Osteoblast (primary cell): ENCODE measurements at places on chromosomes 7 and 10. TPM values are rescaled to one million over a fixed set of nuclear protein-coding genes. Genes with fewer than 3 reads are reported as not detected.
A peak's percentile ranks its signal among the peaks of the same experiment; 100 is the strongest.

DNA sequence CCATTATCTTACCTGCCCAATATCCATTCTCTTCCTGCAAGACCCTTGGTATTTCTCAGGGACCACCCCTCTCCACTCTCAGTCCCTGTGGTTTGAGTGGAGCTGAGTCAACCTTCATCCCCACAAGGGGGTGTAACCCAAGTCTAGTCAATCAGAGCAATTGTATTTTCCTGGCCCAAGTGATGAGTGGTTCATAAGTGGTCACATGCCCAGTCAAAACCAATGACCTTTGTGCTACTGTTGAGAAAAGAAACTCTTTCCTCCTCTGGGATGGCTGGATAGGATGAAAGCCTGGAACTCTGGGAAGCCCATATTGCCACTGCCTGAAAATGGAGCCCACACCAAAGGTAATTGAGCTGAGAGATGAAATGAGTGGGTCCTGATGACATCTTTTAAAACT, 93.6 kb downstream of the SNX10 start:
- peaks cover 8% of the 10 kb centered on the region for H3K27me3 ChIP-seq
- no peak for DNase-seq
- H3K36me3 ChIP-seq = no peaks in the 10 kb centered on the region
- no peak overlapping the region for H3K27ac ChIP-seq

GLI3 gene
- 10.9 and 11.9 TPM in 2 replicates for total RNA-seq

DNA sequence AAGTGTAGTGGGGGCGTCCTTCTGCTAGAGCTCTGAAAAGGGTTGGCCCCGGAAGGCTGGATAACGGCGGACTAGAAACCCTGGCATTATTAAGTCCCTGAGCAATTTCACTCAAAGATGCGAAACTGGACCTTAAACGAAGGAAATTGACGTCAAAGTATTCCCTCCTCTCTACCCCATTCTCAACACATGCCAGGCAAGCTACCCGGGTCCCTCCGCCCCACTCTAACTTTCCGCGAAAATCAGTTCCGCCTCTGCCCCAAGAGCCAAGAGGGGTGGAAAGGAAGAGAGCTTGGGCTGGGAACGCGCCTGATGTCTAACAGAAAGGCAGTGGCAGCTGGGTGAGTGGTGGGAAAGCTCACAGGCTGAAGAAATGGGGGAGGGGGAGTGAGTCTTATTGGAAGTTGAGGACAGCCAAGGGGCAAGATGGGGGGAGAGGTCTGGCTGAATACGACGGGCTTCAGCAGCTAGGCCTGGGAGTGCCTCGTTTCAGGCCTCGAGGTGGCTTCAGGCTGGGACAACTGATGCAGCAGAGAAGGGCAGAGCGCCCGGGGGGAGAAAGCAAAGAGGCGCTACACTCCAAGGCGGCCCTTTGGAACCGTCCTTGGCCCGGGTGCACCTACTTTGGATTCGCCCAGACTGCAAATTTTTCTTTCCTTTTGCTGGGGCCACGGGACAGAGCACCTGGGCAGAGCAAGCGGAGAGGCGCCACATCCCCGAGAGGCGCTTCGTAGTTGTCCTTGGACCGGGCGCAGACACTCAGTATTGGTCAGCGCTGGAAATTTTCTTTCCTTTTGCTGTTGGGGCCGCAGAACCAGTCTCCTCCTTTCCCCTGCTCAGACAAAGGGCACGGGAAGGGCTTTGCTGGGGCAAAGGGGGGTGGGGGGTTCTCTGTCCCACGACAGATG, 2.0 kb upstream of the FEZF1 start:
- no peaks in the 10 kb centered on the region for H3K4me1 ChIP-seq
- H3K27ac ChIP-seq = no peak overlapping the region
- H3K4me3 ChIP-seq = no peak overlapping the region

DNA sequence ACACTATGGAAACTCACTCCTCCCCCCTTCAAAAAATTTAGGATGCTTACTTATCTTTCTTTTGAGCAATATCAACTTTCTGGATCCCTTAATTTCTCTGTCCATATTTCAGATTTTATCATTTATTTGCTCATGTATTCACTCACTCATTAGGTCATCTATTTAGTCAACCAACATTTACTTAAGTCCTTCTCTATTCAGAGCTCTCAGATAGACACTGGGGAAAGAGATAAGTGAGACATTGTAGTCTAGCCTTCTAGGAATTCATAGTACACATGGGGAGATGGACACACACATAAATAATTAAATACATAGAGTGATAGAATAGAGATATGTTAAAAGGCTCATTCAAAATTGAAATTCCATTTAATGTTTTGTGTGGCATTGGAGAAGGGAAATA, 9.2 kb downstream of the CPN1 start:
- H3K27ac ChIP-seq = no peak overlapping the region
- peaks cover 8% of the 10 kb centered on the region for H3K27me3 ChIP-seq
- H3K36me3 ChIP-seq = no peaks in the 10 kb centered on the region
- no peak for DNase-seq

MUC12 gene
- total RNA-seq = under 0.01 and 0.59 TPM in 2 replicates

DNA sequence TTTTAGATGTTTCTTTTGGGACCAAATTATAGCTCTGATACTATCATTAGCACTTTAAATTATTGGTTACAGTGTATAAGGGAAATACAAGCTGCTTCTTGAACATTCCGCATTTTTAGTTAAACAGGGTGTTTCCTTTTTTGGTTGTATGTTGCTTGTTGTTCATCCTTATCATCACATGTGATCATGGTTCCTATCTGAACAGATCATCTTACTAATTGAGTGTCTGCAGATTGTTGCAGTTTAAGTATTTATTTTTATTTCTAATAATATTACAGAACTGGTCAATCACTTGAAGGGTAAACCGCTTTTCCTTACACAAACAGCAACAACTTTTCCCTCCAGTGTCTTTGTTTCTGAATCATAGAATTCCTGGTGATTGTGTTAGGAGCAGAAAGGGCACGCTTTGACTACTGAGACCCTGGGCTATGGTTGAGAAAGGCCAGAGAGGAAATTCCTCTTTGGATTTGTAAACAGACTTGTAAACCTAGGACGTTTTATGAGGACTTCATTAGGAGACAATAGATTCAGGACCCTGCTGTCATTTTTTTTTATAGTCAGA, 37.2 kb downstream of the CHN2 start:
- DNase-seq = no peak
- no peaks in the 10 kb centered on the region for H3K4me1 ChIP-seq
- no peak overlapping the region for H3K27ac ChIP-seq
- H3K36me3 ChIP-seq = no peaks in the 10 kb centered on the region
- H3K4me3 ChIP-seq = no peak overlapping the region

GRCh38 chr10:92799568-92799967, 48.8 kb upstream of the EXOC6 start:
- no peaks in the 10 kb centered on the region for H3K27me3 ChIP-seq
- H3K4me3 ChIP-seq = no peak overlapping the region
- no peak for DNase-seq
- H3K27ac ChIP-seq = no peak overlapping the region
- H3K36me3 ChIP-seq = no peaks in the 10 kb centered on the region
- no peaks in the 10 kb centered on the region for H3K4me1 ChIP-seq

DNA sequence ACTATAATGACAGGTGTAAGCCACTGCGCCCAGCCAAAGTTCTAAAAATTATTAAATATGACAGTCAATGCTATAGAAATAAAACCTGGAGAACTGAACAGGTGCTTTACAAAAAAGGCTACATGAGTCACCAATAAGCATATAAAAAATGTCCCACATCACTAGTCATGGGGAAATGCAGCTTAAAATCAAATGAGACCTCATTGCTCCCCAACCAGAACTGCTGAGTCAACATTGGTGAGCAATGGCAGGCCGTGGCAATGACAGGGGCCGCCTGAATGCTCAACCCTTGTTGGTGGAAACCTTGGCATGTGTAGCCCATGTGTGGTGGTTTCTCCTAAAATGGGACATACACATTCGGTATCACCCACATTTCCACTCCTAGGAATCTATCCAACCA, 352.3 kb upstream of the KLF6 start:
- no peaks in the 10 kb centered on the region for H3K27me3 ChIP-seq
- DNase-seq = no peak
- H3K27ac ChIP-seq = no peak overlapping the region

DNA sequence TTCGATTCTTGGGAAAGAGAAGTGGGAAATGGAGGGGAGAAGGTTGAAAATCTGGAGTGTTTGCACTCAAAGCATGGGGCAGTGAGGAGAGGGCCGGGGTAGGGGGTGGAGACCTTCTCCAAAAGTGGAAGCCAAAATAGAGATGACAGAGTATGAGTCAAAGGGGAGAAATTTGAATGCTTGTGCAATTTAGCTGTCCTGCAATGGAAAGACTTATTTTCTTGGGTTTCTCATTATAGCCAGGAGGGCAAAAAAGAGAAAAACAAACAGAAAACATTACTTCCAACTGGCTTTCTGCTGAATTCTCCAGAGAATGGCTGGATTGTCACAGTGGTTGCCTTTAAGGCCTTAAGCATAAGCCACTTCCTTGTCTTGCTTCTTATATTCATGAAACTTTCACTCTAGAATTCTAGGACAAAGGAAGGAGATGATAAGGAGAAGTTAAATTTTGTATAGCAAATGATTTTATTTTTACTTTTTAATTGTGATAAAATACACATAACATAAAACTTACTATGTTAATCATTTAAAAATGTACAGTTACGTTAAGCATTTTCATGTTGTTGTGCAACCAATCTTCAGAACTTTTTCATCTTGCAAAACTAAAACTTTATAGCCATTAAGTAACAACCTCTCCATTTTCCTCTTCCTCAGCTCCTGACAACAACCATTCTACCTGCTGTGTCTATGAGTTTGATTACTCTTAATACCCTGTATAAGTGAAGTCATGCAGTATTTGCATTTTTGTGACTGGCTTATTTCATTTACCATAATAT, 100.2 kb downstream of the GPR85 start:
- no peaks in the 10 kb centered on the region for H3K36me3 ChIP-seq
- H3K27me3 ChIP-seq = no peaks in the 10 kb centered on the region
- H3K27ac ChIP-seq = peak overlapping the region; percentile 95
- peak overlapping the region; percentile 39 for H3K4me3 ChIP-seq

PRTFDC1 gene
- 5.1 and 5.3 TPM in 2 replicates for total RNA-seq

SCRN1 gene
- total RNA-seq = 45.6 and 50.1 TPM in 2 replicates

DNA sequence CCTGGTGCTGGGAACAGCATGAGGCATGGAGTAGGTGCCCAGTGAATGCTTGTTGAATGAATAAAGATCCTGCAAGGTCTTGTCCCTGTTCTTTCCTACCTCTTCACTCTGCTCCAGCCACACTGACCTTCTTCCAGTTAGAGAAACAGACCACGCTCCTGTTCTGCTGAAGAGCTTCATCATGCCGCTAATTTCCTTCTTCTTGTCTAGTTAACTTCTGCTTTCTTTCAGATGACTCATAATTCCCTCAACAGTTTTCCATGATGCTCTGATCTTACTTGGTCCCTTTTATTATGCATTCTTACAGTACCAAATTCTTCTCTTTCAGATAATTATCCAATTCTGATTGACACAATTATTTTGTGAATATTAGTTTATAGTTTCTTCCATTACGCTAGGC, 59.5 kb upstream of the C1QL3 start:
- no peaks in the 10 kb centered on the region for H3K4me1 ChIP-seq
- H3K4me3 ChIP-seq = no peak overlapping the region
- H3K27me3 ChIP-seq = no peaks in the 10 kb centered on the region
- H3K36me3 ChIP-seq = no peaks in the 10 kb centered on the region
- DNase-seq = no peak

GRCh38 chr10:7027237-7027912, 383.5 kb downstream of the SFMBT2 start:
- no peak for DNase-seq
- no peaks in the 10 kb centered on the region for H3K36me3 ChIP-seq
- H3K4me1 ChIP-seq = no peaks in the 10 kb centered on the region
- H3K4me3 ChIP-seq = no peak overlapping the region

- H3K27ac ChIP-seq = no peak overlapping the region
- no peak for DNase-seq
- H3K27me3 ChIP-seq = no peaks in the 10 kb centered on the region
- no peaks in the 10 kb centered on the region for H3K4me1 ChIP-seq
- H3K36me3 ChIP-seq = no peaks in the 10 kb centered on the region
Observed at GRCh38 chr10:9015447-9015846, 961.0 kb downstream of the GATA3 start.

DNA sequence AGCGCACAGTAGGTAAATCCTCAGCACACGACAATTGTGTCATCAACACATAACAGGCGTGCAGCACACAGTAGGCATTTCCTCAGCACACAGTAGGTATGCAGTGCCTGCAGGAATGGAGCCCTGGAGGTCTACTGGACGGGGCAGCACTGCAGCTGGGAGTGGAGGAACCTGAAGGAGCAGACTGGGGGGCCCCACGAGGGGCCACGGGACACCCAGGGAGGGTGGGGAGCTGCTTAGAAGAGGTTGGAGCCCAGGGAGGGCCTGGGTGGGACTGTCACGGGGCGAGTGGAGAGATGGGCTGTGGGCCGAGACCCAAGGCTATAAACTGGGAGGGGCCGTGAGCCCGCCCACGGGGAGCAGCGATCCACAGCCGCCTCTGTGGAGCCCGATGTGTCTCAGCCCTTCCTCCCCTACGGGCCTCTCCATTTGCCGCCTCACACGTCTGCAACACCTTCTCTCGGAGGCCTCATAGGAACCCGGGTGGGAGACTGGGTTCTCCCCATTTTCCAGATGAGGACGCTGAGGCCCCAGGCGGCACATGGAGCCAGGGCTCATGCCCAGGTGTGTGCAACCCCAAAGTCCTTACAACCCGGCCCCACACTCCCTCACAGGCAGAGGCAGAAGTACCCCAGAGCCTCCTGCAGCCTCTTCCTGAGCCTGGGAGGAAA, 101.5 kb downstream of the MICALL2 start:
- DNase-seq = peak; percentile 89
- H3K27ac ChIP-seq = no peak overlapping the region
- no peaks in the 10 kb centered on the region for H3K36me3 ChIP-seq
- H3K4me1 ChIP-seq = no peaks in the 10 kb centered on the region
- no peak overlapping the region for H3K4me3 ChIP-seq

ENTPD7 gene
- total RNA-seq = 33.3 and 35.5 TPM in 2 replicates

- H3K4me1 ChIP-seq = no peaks in the 10 kb centered on the region
- H3K27me3 ChIP-seq = no peaks in the 10 kb centered on the region
- no peak overlapping the region for H3K27ac ChIP-seq
- no peak overlapping the region for H3K4me3 ChIP-seq
- peak; percentile 43 for DNase-seq
Observed at GRCh38 chr7:4113976-4114375, 568.1 kb upstream of the FOXK1 start.

DNA sequence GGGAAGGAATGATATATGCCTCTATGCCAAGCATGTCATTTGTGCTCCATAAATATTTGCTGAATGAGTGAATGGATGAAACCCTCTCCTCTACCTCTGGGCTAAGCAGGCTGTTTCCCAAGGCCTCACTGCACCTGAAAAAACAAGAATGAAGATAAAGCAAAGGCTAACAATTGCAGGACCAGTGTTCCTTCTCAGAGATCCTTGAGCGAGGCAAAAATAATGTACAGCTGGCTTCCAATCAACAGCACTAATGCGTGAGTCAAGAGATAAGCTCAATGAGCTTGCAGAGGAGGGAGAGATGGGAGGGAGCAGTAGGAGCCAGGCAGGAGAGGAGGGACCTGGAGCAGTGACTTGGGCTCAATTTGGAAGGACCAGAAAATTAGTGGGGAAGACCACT, 144.5 kb upstream of the NFE2L3 start:
- no peaks in the 10 kb centered on the region for H3K36me3 ChIP-seq
- DNase-seq = no peak
- H3K27me3 ChIP-seq = no peaks in the 10 kb centered on the region
- H3K27ac ChIP-seq = no peak overlapping the region

GRCh38 chr7:22125436-22125835, 179.7 kb upstream of the CDCA7L start:
- no peaks in the 10 kb centered on the region for H3K4me1 ChIP-seq
- no peaks in the 10 kb centered on the region for H3K27me3 ChIP-seq
- DNase-seq = no peak
- no peak overlapping the region for H3K4me3 ChIP-seq
- H3K36me3 ChIP-seq = no peaks in the 10 kb centered on the region

- H3K4me1 ChIP-seq = no peaks in the 10 kb centered on the region
- H3K4me3 ChIP-seq = no peak overlapping the region
- H3K27me3 ChIP-seq = no peaks in the 10 kb centered on the region
- no peaks in the 10 kb centered on the region for H3K36me3 ChIP-seq
Observed at GRCh38 chr7:150818971-150819370, 18.4 kb downstream of the TMEM176A start.

CSGALNACT2 gene
- total RNA-seq = 31.8 and 37.7 TPM in 2 replicates

CUZD1 gene
- 0.36 and 0.59 TPM in 2 replicates for total RNA-seq
